Endothelial cell (in vitro differentiated cells): ENCODE measurements at places on chromosomes 5 and 9. TPM values are rescaled to one million over a fixed set of nuclear protein-coding genes. Genes with fewer than 3 reads are reported as not detected.
A peak's percentile ranks its signal among the peaks of the same experiment; 100 is the strongest.

DNA sequence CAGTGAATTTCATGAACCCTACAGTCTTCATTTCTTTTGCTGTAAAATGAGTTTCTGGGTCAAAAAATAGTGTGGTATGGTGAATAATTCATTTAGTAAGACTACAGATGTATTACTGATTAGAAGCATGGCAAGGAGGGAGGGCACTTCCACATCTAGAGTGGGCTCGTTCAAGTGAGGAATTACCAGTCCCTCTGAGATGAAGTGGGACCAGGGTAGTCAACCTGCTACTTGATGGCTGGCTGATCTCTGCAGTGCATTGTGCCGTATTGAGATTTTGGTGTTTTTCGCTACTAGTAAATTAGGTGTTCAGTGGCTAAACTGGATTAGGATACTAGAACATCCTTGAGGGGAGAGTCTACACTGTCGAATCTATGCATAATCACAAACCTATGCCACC, 10.8 kb downstream of the CDC37L1 start:
- DNase-seq: no peak

GRCh38 chr5:109035436-109035835, 287.7 kb downstream of the FER start:
- no peak for DNase-seq

GRCh38 chr9:103928442-103928841, 165.7 kb upstream of the SMC2 start:
- DNase-seq: no peak

GRCh38 chr5:124941051-124942049, 194.9 kb upstream of the ZNF608 start:
- DNase-seq: no peak

- DNase-seq: no peak
Measured at GRCh38 chr9:137428311-137428630, 5.1 kb downstream of the NOXA1 start.

DNA sequence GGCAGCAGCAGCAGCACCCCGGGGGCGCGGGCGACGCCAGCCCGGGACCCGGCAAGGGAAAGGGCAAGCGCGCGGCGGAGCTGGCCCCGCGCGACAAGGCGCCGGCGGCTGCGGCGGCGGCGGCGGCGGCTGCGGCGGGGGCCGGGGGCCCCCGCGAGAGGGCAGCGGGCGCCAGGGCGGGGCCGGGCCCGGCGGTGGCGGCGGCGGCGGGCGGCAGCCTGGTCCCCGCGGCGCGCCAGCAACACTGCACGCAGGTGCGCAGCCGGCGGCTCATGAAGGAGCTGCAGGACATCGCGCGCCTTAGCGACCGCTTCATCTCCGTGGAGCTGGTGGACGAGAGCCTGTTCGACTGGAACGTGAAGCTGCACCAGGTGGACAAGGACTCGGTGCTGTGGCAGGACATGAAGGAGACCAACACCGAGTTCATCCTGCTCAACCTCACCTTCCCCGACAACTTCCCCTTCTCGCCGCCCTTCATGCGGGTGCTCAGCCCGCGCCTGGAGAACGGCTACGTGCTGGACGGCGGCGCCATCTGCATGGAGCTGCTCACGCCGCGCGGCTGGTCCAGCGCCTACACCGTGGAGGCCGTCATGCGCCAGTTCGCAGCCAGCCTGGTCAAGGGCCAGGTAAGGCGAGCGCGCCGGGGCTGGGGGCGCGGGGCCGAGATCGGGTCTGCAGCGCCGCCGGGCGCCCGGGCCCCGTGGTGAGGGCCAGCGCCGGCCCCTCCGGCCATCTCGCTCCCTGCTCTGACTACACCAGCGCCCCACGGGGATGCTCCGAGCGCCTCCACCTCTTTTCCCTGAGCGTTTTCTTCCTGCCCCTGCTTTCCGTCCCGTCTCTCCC, at the start of gene UBE2QL1:
UBE2QL1 (plus strand) TSS at position 238 of the 843 bp plus-strand sequence; CDS start at position 273, 35 bp downstream.
- peak; percentile 18 for DNase-seq

DNA sequence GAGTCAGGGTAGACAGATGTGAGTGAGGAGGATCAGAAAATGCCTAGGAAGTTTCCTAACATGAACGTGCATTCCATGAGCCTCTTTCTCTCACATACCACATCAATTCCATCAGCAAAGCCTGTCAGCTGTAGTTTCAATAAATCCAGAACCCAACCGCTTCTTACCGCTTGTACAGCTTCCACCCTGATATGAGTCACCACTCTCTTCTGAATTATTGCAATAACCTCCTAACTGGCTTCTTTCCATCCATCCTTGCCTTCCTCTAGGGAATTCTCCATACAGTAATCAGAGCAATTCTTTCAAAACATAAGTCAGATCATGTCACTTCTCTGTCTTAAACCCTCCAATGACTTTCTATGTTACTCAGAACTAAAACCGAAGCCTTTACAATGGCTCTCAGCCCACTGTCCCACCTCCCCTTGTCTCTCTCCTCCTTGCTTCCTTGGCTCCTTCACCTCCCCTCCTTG, 8.1 kb upstream of the RAD23B start:
- DNase-seq: no peak

DNA sequence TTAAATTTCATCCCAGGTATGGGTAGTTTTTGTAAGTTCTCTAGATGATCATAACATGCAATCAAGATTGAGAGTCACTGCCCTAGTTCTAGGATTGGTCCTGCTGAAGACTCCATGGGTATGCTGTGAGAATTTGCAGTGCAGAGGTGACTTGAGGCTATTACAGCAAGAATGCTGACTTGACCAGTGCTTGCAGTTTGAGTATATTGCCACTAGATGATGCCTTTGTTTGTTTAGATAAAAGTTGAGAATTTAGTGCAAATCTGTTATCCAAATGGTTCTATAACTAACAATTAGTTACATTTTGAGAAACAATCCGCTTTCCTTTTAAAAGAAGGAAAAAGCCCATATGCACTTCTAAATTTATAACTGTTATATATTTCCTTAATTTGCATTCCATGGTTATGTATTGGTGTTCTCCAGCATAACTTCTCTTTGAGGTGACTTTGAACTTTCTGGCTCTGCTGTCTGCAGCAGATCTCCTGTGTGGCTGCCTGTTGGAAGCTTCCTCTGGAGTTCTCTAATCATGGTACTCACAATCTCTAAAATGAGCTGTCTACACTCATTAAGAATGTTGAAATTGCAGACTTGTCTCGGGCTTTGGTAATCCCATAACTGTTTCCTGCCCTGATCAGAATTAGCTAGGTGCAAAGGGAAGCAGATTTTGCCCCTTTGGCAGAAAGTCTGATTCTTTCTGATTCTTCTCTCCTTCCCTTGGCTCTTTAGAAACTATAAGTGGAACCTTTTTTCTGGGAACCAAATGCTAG, 24.9 kb downstream of the MELK start:
- peak; percentile 9 for DNase-seq

DNA sequence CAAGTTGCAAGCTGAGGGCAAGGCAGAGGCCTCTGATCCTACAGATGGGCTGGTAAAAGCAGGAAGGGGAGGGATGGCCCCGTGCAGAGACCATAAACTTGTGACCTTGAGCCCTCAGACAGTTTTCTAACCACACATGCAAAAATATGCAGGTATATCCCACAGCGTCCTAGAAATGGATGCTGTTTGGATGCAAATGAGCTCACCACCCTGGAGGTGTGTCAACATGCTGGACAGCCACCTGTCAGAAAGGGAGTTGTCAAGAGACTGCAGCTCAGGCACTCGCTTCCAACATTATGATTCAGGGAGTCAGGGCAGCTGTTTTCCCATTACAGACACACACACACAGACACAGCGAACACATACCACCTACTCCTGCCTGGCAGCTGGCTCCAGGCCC, 97.3 kb upstream of the PANK3 start:
- no peak for DNase-seq

DNA sequence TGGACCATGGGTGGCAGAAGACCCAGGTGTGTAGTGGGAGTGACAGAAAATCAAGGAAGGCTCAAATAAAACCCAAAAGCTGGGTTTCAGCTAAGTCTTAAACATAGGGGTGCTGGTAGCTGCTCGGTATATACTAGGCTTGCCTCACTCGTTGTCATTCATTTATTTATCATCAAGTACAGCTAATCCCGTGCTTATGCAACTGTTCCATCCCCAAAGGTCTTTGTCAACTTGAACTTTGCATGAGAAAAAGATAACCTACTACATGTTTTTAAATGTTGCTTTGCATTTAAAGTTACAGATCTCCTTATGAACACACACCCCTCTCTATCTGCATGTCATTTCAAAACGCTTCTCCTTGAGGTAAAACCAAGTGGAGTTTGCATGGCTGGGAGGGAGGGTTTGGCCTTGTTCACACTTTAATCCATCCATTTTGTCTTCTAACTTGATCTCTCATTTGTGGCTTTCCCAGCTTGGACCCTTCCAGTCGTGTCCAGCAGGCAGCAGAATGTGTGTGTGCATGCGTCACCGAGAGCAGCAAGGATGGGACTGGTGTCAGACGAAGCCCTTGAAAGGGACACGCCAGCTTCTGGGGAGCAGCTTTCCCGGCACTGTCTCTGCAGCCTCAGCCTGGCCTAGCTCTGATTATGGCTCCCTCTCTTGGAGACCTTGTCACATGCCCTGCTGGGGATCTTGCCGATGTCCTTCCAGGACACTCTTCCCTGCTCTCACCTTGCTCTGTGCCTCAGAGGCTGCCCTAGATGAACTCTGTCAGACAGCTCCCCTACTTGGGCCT, 133.5 kb downstream of the GADD45G start:
- no peak for DNase-seq

DNA sequence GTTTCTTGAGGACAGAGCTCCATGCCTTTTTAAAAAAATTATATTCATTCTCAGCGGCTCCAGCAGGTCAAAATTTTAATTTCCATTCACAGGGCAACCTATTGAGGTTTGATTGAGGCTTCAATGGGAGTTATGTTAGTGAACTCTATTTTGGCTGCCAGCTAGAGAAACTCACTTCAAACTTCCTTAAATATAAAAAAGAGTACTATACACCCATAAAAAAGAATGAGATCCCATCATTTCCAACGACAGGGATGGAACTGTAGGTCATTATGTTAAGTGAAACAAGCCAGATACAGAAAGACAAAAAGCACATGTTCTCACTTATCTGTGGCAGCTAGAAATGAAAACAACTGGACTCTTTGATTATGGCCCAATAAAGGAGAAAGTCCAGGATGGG, 176.8 kb upstream of the IL12B start:
- no peak for DNase-seq

- no peak for DNase-seq
Measured at GRCh38 chr9:97487107-97487506, 14.4 kb upstream of the TMOD1 start.

- peak; percentile 57 for DNase-seq
Measured at GRCh38 chr9:77433675-77434445, 214.3 kb downstream of the GNA14 start.

GRCh38 chr5:57598097-57598496, 115.5 kb upstream of the ACTBL2 start:
- no peak for DNase-seq

GRCh38 chr5:71810023-71810422, 90.9 kb downstream of the CARTPT start:
- no peak for DNase-seq

- DNase-seq: no peak
Measured at GRCh38 chr5:115336201-115336720, 39.8 kb upstream of the CCDC112 start.

- no peak for DNase-seq
Measured at GRCh38 chr5:60510663-60511062, 189.3 kb downstream of the DEPDC1B start.

DNA sequence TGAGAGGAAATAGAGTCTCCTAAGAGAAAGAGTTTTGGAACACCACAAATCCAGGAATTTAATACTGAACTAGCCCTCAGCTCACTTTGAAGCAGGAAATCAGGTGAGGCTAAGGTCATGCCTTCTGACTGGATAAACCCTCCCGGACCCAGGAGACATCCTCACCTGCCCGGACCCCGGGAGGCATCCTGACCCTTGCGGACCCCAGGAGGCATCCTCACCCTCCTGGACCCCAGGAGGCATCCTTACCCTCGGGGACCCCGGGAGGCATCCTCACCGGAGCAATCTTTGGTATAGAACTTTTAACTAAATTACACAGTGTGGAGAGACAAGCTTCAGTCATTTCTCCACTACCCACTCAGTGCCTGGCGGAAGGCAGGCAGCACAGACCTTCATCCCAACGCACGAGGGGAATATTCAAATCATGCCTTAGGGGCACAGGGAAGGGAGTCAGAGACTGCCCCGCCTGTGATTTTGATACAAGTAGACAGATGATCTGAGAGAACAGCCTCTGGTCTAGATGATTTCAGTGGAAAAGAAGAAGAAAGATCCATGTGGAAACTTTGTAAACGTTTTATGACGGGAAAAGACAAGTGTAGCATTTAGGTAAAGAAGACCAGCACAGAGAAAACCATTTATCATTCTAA, 21.3 kb downstream of the STXBP1 start:
- no peak for DNase-seq

- DNase-seq: no peak
Measured at GRCh38 chr9:71984831-71985281, 73.4 kb downstream of the C9orf85 start.

- no peak for DNase-seq
Measured at GRCh38 chr5:66850354-66851075, 254.3 kb downstream of the MAST4 start.

DNA sequence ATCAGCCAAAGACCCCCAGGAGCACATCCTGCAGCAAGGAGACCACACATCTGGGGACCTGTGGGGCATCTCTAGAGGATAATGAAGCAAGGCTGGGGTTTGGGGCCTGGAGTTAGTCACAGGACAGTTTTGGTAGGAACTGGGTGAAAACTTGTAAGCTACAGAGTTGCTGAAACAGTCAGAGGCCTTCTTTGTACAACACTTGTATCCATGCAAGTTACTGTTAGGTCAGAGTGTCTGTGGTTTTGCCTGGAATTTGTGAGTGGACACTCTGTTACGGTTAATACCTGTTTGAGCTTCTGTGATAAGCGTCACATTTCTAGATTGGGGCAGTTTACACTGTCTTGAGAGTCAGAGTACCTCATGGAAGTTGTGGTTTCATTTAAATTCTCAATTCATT, 22.6 kb upstream of the ASPN start:
- no peak for DNase-seq

DNA sequence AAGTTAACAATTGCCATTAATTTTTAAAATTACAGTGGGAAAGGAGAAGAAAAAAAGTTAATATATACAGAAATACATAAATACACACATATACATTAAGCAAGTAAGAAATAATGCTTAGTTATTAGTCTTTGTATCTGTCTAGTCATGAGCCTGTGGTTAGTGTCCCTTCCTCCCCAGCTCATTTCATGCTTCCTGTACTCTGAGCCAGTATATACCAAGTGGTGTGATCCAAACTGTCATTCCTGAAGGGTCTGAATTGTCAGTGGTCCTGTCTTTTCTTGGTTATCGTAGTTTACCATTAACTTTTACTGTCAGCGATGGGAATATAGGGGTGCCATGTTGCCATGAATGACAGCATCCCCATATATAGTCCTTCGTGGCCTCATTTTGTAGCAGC, 24.2 kb upstream of the STOM start:
- DNase-seq: no peak

Gene PHF24
- total RNA-seq: 0.13 TPM

Gene SPINK13
- total RNA-seq: not detected

Gene STK32A
- 0.87 TPM for total RNA-seq

Gene SLC36A2
- total RNA-seq: not detected

Gene PCDHA10
- total RNA-seq: 16.9 TPM

Gene TMEM174
- not detected for total RNA-seq

Gene PCDHGA7
- 6.3 TPM for total RNA-seq

Gene PCDHGB1
- 3.1 TPM for total RNA-seq

Gene CNTLN
- total RNA-seq: 7.4 TPM

Gene TENT4A
- total RNA-seq: 24.7 TPM

Gene HAPLN1
- total RNA-seq: 42.1 TPM

Gene CATSPER3
- 0.33 TPM for total RNA-seq

Gene PRLR
- total RNA-seq: 0.21 TPM

Gene GABRA6
- not detected for total RNA-seq
